ENCODE measurements at places on chromosomes 11 and 22.

DNA sequence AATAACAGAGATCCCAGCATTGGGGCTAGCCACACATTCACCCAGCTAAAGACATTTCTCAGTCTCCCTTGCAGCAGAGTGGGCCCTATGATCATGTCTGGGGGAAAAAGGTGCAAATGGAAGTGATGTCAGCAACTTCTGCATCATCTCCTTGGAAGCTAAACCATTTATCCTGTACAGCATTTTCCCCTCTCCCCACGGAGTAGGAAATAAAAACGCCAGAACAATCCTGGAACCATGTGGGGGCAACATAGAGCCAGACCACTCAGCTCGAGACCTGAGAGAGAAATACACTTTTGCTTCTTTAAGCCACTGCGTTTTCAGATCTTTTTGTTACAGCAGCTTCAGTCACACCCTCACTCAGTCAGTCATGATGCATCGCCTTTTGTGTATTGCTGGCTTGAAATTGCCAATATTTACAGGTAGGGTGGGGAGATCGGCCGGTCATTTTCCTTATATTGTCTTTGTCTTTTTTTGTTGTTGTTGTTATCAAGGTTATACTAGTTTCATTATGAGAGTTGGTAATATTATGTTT is 9.1 kb upstream of the RAC2 start:
- no peak for DNase-seq

DNA sequence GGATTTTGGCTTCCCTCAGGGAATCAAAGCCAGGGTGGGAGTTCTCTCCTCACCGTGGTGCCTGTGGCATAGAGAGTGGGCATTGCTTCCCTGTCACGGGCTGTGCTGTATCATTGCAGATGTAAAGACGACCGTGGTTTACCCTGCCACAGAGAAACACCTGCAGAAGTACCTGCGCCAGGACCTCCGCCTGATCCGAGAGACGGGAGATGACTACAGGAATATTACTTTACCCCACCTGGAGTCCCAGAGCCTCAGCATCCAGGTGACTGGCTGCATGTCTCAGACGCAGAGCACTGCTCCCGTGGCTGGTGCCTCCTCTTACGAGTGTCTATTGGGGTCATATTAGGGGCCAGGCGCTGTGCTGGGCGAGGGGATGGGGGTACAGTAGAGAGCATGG is 24.2 kb upstream of the ST3GAL4 start:
- DNase-seq: no peak

DNA sequence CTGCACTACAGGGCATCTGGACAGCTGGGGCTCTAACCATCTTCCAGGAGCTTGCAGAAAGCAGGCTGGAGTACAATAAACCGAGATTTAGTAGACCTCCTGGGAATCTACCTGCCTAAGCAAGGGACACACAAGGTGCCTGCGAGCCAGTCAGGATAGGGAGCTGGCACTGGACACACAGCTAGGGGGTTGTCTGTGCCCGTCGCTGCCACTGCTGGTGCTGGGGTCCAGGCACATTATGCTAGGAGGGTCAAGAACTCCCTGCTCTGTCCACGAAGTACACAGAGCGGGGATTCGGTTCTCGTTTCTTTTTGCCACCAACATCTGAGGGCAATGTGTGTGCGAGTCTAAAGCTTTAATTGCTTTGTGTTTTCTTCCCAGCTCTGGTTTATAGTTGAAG is 4.2 kb downstream of the RIC8A start:
- no peak for DNase-seq

- no peak for DNase-seq
Measured at GRCh38 chr11:45926536-45927331, 4.3 kb downstream of the LARGE2 start.

DNA sequence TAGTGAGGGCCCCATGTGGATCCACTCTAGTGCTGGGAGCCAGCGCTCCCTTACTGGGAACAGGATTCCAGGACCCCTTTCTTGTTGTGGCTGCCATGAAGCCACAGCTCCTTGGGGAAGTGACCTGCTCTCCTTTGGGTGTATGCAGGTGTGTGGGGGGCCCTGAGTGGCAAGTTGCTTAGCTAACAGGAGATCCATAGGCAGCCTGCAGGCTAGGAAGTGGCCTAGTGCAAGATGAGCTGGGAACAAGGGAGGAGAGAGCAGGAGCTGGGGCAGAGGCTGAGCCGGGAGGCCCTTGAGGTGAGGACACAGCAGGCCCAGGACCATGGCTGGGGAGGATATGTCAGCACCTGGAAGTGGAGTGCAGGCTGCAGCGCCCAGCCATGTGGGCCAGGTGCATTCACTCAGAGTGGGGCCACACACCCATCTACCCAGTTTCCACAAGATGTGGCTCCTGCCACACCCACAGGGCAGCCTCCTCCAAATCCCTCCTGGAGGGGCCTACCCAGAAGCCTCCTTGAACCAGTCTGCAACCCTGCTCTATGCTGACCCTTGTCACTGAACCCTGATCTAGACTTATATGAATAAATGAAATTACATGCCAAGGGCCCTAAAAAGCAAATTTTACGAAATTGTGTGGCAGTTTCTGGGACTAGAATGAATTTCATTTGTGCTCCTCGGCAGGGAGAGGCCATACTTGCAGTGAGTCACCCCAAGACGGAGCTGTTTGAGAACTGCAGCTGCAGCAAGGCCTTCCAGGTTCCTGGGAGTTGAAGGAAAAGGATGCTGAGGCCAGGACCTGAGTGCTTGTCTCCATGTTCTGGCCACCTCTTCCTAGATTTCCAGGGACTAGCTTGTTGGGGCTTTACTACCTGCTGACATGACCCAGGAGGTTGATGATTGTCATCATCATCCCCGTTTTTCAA is 3.2 kb downstream of the THAP7 start:
- DNase-seq: no peak

DNA sequence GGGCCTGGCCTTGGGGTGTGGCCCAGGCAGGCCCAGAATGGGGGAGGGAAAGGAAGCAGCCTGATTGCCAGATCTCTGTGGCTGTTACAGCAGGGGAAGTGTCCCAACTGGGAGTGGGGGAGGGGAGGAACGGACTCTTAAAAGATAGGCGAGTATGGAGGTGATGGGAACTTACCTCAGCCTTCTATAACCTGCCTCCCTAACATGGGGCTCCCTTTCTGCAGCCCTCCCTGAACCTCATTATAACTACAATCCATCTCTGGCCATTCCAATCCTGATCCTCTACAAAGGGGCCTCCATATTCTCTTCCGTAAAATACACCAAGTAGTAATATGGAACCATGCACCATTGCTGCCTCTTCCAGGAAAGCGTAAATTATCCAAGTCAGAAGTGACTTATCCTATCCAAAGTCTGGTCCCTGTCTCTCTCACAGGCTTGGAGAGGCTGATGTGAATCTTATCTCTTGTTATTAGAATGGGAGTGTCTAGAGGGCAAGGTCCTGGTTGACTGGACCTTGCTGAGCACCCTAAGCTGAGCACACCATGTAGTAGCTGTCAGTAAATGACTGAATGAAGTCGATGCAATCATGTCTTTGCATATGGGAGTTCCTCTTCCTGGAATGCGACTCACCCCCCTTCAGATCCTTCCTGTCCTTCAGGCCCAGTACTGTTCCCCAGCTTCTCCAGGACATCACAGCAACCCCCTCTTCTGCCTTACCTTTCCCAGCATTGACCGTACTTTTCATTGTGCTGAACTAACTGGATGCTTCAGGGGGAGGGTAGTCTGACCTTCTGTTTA is 5.9 kb downstream of the RHOG start:
- no peak for DNase-seq

GRCh38 chr11:118310781-118311485 is 6.4 kb downstream of the CD3E start:
- DNase-seq: no peak

DNA sequence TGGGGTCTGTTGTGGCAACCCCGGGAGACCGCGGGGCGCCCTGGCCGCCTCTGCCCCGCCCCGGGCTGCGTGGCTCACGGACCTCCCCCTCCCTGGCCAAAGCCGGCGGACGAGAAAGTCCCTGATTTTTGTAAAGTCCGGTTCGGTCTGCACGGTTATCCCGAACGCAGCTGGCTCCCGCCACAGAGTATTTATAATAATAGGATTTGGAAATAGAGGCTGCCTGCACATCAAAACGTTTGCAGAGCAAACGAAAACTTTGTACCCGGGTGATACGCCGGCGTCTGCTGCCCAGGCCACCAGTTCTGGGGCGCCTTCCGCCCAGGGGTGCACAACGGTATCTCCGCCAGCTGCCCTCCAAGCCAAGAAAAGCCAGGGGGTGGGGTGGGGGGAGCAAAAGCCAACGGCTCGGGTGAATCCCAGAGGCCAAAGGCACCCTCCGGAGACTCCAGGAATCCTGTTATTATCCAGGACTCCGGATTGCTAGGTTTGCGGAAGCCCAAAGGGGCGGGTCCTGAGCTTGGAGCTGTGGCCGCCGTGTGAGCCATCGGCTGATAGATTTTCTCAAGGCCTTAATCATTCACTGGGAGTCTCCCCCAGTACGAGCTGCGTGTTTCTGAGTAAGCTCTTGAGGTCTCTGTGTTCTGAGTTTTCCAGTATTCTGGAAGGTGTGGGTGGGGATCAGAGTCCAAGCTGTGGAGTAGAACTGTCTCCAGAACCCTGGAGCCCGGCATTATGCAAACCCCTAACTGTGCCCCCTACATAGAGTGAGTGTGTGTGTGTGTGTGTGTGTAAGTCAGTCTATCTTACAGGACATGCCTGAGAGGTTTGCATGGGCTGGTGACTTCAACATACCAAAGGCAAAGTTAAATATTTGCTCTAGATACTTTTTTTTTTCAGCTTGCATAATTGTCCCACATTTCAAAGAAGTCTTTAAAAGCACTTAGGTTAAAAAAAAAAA is 673 bp upstream of the SHANK2 start:
- DNase-seq: no peak

- DNase-seq: no peak
Measured at GRCh38 chr11:71940561-71941219, 11.8 kb downstream of the RNF121 start.

DNA sequence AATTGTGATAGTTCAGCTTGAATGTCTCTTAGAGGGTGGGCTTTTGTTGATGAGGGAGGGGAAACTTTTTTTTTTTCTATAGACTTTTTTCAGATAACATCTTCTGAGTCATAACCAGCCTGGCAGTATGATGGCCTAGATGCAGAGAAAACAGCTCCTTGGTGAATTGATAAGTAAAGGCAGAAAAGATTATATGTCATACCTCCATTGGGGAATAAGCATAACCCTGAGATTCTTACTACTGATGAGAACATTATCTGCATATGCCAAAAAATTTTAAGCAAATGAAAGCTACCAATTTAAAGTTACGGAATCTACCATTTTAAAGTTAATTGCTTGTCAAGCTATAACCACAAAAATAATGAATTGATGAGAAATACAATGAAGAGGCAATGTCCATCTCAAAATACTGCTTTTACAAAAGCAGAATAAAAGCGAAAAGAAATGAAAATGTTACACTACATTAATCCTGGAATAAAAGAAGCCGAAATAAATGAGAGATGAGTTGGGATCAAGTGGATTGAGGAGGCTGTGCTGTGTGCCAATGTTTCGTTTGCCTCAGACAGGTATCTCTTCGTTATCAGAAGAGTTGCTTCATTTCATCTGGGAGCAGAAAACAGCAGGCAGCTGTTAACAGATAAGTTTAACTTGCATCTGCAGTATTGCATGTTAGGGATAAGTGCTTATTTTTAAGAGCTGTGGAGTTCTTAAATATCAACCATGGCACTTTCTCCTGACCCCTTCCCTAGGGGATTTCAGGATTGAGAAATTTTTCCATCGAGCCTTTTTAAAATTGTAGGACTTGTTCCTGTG is 3.9 kb downstream of the MALAT1 start:
- no peak for DNase-seq

DNA sequence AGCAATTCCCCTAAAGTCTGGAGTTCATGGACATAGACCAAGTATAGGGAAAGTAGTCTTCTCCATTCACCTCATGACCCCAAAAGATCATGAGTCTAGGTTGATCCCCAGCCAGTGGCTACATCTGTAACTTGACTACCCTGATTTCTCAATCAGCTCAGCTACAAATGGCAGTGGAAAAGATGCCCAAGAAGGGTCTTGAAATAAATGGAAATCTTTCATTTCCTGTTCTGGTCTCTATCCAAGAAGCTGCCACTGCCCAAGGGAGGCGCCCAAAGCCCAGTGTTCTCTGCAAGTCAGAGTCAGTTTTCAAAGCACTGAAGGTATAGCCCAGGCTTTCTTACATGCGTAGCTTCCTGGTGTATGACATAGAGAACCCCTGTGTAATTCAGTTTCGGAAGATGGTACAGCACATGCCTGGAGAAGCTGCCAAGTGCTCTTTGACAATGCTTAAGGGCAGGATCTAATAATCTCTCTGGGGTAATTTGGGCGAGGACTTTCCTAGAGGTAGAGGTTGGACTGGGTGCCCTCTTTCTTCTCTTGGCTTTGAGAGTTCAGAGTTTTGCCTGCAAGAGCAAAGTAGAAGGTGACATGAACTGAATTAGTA is 101.1 kb downstream of the ADAMTS15 start:
- no peak for DNase-seq

DNA sequence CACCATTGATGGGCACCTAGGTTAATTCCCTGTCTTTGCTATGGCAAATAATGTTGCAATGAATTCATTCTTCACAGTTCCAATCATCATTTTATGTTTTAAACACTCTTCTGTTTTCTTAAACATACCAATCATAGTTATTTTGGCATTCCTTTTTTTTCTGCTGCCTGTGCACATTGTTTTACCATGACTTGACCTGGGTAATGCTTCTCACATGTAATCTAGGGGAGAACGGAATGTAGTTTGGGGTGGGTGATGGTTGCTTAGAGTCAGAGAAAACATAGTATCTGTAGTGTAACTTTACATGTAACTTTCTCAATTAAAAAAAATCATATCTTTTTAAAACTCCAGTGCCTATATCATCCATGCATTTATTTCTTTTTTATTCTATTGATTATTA is 1945.3 kb upstream of the RAG2 start:
- DNase-seq: no peak

DNA sequence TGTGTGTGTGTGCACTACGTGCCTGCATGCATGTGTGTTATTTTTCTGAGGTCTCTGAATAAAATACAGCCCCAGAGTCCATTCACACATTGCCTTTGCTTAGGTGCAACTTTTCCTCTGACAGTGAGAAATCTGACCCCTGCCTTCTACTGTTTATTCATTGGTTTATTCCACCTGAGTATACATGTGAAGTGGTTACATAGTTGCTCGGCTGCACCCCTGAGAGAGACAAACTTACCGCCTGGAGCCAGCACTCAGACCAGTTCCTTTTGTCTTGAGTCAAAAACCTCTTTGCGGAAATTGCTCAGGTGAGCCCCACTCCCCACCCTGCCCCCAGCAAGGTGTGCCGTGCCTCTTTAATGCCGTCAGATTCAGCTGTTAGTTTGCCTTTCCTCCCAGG is 363.6 kb downstream of the BRD1 start:
- no peak for DNase-seq

DNA sequence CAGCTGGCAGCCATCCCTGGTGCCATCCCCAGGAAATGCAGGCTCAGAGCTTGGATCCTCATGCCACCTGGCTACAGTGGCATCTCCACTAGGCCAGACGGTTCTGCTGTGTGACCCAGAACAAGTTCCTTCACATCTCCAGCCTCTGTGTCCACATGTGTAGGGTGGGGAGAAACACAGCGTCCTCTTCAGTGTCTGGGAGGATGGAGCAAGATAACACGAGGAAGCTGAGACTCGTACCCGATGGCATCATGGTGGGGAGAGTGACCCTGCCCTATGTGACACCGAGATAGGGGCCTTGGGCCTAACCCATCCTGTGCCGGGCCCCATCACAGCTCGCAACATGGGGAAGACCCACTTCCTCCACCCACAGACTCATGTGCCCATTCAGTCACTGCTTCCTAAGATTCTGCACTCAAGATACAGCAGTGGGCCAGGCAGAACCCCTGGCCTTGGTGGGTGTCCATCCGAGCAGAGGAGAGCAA is 78.5 kb downstream of the MORC2 start:
- no peak for DNase-seq

Data from activated CD8-positive, alpha-beta memory T cell treated with anti-CD3 and anti-CD28 coated beads, Interleukin-2, amount 10 ng/mL, durations not matched to agents 7 days and 5 days (primary cell).